ENCODE measurements at places on chromosomes 2 and 18.

- peak; percentile 57 for DNase-seq
Measured at GRCh38 chr2:24360050-24360962, at the start of gene ITSN2. Gene ITSN2 (minus strand): TSS chr2:24360536. CDS start chr2:24328082, 32,454 bp downstream.

- DNase-seq = no peak
Measured at GRCh38 chr2:11679016-11679415, 9.0 kb upstream of the NTSR2 start.

- no peak for DNase-seq
Measured at GRCh38 chr2:131105950-131106801, 1.0 kb downstream of the PLEKHB2 start.

DNA sequence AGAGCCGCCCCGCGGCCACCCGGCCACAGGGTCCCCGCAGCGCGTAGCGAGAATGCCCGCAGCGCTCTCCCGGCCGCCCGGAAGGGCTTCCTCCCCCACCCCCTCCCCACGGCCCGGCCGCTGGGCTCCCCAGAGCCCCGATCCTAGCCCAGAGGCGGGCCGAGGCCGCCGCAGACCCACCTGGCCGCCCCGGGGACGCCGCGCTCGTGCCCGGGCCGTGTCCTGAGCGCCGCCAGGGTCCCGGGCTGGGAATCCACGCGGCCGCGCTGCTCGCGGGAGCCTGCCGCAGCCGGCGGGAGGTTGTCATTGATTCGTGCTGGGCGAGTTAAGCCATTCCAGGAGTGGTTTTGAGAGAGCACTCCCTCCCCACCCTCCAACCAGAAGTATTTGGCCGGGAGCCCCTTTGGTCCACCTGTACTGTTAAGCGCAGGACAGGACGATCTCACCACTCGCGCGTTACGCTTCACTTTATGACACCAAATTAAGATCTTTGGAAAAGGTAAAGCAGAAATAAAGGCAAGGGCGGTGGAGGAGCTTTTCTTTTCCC, 206.4 kb upstream of the SMAD2 start:
- no peak for DNase-seq

DNA sequence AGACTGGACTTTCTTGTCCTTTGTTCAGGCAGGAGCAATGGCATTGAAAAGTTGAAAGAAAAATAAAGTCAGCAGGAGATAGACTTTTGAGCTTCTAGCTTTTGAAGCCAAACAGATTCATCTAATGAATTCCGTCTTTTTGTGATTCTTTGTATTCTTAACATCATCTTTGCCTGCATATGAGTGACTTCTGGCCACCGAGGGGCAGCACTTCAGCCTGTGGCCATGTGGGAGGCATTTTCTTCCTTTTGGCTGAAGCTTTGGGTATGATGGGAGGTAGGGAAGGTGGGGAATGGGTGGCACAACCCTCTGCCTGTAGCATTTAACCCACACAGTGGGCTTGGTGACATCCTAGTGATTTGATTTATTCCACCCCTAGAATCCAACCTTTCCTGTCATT, 220.6 kb downstream of the SETBP1 start:
- no peak for DNase-seq

DNA sequence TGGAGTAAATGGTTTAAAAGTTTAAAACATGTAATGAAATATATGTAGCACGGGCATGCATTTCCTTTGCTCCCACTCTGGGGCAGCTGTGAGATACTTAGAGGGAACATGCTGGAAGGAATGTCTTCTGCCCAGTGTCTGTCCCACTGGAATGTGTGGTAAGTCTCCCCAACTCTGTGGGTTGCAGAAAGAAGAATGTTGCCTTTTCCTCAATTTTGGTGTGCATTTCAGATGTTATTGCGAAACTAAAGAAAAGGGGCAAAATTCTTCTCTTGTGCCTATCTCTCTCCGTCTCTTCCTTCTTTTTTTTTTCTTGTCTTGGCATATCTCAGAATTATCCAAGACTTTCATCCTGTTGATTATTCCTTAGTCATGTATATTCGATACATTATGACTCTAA, 201.1 kb downstream of the SH3RF3 start:
- DNase-seq = no peak

GRCh38 chr2:219844401-219845091, 217.1 kb downstream of the SLC4A3 start:
- DNase-seq = no peak

GRCh38 chr2:3747826-3748225, 44.5 kb downstream of the DCDC2C start:
- DNase-seq = no peak

DNA sequence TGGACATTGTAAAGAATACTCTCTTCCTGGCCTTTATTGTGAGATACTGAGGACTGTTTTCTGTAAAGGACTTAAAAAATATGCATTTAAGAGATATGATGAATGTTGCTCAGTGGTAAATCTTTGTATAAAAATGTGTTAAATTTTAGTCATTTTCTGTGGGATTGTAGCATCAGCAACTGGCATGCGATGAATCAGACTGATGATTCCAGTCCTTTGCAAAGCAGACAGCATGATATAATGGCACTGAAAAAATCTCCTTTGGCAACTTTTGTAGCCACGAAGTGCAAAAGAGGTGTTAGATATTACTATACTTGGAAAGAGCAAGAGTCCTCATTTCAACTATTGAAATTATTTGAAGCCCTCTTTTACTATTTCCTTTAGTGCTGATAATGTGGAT, 678.7 kb downstream of the PLCL1 start:
- no peak for DNase-seq

DNA sequence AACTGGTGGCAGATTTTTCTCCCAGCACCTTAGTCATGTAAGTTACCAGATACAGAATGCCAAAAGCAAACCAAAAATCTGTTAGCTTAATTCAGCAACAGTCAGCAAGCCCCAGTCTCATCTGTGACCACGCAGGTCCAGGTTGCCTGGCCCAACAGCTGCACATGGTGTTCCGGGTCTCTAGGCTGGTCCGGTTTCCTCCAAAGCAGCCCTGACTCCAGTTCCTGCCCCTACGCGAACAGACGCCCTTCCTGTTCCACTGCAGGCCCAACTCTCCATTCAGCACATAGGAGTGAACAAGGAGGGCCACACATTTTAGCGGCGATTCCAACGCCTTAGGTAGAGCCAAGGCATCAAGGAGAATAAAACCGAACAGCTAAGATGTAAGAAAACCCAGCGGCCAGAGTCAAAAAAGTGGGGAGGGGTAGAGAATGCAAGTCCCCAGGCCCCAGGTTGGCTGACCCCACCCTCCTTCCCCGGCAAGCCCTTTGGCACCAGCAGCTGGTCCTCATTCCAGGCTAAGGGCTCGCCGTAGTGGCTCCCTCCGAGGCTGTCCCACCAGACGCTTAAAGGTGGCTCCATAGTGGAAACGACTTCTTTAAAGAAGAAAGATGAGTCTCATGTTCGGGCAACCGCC, 1.5 kb downstream of the STK25 start:
- no peak for DNase-seq

GRCh38 chr18:50397023-50397422, 22.2 kb downstream of the SKA1 start:
- no peak for DNase-seq

GRCh38 chr2:233062946-233063268, 2.8 kb downstream of the INPP5D start:
- no peak for DNase-seq

GRCh38 chr2:202818321-202818720, 53.2 kb downstream of the ICA1L start:
- no peak for DNase-seq

DNA sequence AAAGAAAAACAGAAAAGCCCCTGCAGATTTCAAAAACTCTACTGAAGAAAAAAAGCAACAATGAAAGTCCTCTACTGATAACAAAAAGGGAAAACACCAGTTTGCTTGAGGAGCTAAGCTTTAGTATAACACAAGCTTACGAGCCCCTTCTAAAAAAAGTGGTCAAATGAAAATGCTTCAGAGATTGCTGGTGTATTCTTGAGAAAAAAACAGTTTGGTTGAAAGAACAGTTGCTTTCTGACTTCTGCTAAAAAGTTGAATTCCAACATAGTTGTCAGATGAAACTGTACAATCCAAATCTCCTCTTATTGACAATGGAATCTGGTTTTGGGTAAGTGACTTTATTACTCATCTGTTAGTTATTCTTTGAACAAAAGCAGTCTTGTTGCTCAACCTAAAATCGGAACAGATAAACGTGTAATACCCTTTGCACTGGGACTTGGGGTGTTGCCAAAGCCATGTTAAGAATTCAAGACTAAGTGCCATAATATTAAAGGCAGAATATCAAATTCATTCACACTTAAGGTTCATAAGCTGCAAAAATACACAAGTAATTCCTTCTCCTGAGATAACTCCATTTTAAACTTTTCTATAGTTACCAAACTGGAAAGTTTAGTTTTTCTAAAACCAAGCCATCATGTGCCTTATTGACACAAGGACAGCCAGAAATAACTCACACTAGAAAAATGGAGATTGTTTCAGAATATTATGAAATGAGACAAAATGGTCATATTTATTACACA, 45.3 kb upstream of the SPAG16 start:
- no peak for DNase-seq

DNA sequence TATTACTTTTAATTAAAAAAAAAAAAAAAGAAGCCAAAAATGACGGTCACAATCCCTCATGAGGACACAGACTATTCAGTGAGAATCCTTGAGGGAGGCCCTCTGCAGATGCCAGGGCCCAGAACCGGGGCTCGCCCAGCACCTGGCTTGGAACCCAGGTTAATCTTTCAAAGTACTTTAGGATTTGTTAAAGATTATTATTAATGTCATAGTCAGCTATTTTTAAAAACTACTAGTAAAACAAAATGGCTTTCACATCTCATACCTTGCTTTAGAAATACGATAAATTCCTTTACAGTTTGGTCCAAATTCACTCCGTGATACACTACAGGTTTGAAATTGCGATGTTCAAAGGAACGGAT, 27.1 kb downstream of the C2orf76 start:
- no peak for DNase-seq

- DNase-seq = no peak
Measured at GRCh38 chr2:25219621-25220020, 51.2 kb upstream of the POMC start.

DNA sequence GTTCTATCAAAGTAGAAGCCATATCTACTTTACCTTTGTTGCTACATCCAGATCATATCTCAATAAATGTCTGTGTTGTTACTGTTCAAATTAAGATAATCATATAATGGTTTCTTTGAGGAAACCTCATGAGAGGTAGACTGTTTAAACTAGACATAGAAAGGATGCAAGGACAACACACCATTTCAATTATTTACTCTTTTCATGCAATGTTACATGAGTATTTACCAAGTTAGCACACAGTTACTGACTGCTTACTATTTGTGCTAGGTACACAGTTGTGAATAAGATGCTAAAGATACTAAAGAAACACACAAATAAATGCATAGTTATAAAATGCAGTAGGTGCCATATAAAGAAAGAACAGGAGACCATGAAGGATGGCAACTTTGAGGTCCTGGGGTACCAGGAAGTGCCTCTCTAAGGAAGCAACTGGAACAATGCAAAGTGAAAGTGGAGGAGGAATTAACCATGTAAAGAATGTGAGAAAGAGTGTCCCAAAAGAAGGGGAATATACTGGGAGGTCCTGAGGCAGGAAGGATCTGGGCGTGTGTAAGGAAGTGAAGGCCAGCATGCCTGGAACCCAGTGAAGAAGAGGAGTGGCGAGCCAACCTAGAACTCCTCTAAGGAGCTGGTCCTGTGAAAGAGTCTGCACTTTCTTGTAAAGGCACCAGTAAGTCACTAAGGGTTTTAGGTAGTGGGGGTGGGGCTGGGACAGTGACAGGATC, 39.4 kb downstream of the RBMS1 start:
- DNase-seq = no peak

DNA sequence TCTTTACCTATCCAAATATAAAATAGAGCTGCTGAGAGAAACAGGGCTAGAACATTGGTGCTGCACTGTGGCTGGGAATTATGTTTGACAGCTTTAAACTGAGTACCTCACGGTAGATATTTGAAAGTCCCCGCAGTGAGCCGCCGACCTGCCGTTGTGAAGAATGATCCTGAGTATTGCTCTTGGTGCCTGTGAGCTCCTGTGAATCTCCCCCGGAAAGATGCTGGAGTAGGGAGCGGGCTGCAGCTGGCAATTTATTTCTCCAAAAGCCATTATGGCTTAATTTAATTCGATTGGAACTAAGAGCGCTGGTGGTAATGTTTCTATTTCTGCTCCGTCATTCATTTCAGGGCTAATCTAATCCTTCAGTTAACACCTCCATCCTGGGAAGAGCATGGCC, 129.4 kb upstream of the TPO start:
- DNase-seq = no peak

- no peak for DNase-seq
Measured at GRCh38 chr2:205959521-205959920, 126.5 kb downstream of the INO80D start.

DNA sequence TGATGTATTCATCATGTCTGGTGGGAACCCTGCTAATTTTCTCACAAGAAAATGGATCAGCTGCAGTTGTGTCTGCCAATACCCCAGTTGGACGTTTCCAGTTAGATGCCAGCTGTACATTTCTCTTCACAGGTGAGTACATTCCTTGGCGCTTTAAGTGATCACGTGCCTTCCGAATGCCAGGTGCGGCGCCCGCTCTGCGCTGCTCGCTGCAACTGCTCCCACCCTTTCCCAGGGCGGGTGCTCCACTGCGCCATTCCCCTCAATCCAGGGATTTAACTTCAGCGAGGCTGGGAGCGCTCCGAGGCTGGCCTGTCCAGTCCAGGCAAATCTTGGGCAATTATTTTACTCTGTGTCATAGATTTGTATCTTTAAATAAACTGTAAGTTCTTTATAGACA, 225.0 kb upstream of the RAB6C start:
- DNase-seq = no peak

DNA sequence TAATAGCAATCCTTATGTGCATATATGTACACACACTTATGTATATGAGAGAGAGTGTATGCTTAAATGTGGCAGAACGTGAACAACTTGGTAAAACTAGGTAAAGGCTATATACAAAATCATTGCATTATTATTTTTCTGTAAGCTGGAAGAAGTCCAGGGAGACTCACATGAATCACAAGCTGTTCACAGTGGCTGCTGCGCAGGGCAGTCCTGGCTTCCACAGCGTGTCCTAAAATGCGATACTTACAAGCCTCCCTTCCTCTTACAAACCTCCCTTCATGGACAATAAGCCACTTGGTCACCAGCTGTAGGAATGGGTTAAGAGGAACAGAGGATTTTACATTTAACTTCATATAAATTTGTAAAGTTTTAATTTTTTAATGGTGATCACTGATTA, 114.9 kb upstream of the AGAP1 start:
- DNase-seq = no peak

DNA sequence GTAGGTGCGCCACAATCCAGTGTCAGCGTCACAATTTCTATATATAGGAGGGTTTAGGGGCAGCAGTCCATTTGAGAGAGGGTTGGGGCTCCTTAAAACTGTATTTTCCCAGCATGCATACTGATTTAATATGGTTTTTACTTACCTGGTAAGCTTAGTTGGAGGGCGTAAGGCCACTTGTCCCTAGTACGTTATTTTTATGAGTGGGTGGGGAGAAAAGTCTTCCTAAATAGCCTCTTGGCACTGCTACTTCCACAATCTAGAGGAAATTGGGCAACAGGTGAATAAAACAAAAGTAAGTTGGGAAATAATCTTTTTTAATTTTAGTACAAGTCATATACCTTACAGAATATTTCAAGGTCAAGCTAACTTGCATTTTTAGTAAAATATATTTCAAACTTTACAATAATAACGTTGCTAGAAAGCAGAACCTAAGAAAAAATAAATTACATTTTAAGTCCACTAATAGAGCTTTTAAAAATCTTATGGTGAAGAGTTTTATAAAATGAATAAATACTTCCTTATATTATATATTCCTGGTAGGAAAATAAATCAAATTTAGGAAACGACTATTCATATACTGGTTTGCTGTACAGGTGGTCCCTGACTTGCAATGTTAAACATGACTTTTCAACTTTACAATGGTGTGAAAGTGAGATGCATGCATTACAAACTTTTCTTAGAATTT, 20.9 kb downstream of the DHRS9 start:
- no peak for DNase-seq

GRCh38 chr2:47568164-47568850, 165.4 kb downstream of the MSH2 start:
- no peak for DNase-seq
